ENCODE measurements at places on chromosomes 1 and 21.

- no peak for DNase-seq
These were observed 22.1 kb upstream of the NPHP4 start for GRCh38 chr1:6014130-6014999.

DNA sequence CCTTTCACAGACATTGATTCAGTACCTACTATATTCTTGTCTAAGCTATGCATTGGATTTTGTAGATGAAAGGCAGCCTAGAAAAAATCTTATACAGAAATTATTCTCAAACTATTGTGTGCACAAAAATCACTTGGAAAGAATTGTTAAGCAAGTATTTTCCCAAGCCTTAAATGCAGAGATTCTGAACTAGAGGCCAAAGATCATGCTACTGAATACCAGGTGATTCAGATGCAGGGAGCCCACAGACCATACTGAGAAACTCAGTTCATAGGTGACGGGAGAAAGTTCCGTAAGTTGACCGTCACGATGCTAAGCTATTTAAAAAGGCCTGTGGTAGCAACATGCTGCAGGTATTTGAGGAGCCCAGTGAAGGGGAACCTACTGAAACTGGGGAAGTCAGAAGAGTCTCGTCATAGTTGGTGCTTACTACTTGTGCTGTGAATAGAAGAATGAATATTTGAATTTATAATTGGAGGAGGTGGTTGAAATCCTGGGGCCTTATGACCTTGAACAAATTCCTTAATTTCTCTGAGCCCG lies 150.8 kb downstream of the NFIA start:
- DNase-seq = no peak

GRCh38 chr1:148308832-148309458 lies 156.9 kb upstream of the NBPF11 start:
- DNase-seq = no peak

- peak; percentile 59 for DNase-seq
These were observed 34.2 kb upstream of the LRRC8C start for GRCh38 chr1:89598450-89599331.

DNA sequence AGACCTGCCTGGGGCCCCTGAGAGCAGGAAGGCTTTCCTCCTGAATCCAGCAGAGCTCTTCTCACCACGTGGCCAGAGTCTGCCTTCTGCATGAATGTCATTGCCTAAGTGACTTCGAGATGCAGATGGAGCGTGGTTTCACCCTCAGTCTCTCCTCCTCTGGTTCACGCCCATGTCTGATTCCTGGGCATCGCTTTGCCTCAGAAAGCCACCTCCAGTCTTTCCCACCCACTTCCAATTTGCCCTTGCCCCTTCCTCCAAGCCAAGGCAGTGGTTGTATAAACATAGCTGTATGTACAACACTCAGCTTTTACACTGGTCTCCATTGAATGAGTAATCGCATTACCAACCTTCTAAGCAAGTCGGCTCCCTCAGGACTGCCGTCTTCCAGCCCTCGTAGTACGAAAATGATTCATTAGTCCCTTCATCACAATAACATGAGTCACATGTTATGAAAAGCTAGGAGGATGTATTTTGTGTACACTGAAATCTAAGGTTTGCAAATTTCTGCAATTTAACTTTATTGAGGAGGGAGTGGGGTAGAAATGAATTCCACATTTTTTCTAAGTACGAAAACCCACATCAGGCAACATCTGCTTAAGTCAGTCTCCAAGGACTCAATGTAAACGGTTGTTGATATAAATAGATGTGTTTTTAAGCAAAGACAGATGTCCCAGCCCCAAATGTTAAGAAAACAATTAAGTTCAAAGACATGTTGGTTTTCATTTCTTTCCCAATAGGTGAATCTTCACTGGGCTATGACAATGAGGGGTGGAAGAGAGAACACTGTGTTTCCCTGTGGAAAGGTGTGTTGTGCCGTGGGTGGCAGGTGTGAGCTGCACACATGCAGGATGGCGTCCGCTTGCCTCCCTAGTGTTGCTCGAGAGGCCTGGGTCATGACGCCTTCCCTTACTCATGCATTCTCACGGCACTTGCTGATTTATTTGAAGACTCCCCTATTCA lies 32.3 kb upstream of the ETS2 start:
- peak; percentile 97 for DNase-seq
